A549 treated with DMSO at 1 μM for 4 hours (cell line): ENCODE measurements at places on chromosomes 12 and 14. TPM values are rescaled to one million over a fixed set of nuclear protein-coding genes. Genes with fewer than 3 reads are reported as not detected.

Gene FRMD6
- 29.2 to 40.0 TPM (median 34.2 TPM) in 5 replicates for total RNA-seq

Gene PAH
- total RNA-seq: not detected in 5 replicates

Gene DDN
- 0.58 to 0.73 TPM (median 0.65 TPM) in 5 replicates for total RNA-seq

Gene CISTR
- total RNA-seq: not detected in 5 replicates

Gene IL31
- total RNA-seq: not detected in 5 replicates

Gene C14orf119
- 77.8 to 107 TPM (median 105 TPM) in 5 replicates for total RNA-seq

Gene IL26
- not detected in 5 replicates for total RNA-seq

Gene PPFIA2
- 0.03 TPM in 1 of 5 replicates, not detected in the others for total RNA-seq

Gene SBNO1
- 23.4 to 34.3 TPM (median 31.0 TPM) in 5 replicates for total RNA-seq
